ENCODE measurements at places on chromosomes 7 and 10.

DNA sequence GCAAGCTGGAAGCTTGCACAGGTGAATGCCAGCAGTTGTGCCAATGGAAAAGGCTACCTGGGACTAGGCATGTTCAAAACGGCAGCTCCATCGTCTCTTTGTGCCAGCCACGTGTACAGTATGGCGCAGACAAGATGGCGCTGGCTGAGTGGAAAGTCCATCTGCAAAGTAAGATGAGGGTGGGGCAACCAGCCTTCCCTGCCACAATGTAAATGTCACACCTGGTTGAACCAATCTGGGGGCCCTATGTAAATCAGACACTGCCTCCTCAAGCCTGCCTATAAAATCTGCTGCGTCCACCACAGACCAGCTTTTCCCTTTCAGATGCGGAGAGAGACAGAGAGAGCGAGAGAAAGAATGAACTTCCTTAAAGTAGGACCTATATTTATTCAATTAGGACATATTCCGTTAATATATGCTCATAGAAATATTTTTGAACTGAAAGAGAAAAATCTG is 18.5 kb upstream of the C7orf33 start:
- peak; percentile 5 for DNase-seq

DNA sequence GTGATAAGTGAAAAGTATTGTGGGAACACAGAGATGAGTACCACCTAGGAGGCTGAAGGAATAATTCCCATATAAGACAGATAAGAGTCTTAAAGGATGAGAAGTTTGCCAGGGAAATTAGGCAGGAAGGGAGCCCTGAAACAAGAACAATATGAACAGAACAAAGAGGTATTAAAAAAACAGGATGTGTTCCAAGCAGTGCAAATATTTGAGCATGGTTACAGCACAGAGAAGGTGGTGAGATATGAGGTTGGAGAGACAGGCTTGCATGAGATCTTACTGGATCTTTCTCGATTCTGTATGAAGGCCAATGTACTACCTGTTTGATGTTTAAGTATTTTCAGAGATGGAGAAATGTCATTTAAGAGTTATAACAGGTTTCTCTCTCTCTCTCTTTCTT is 20.3 kb downstream of the TAC1 start:
- no peak for DNase-seq

DNA sequence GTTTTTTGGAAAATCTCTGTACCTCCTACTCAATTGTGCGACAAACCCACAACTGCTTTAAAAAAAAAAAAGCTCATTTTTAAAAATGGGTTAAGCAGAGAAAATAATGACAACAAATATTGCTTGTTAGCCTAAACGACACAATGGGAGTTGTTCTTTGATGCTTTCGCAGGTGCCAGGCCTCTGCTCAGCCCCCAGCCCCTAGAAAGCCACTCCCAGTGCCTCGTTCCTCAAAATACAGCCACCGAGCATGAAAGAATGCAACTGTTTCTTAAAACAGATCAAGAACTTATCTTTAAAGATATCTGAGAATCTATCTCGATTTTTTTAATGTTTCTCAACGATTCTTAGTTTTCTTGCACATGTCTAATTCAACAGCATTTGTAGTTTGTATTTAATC is 85.2 kb upstream of the PFKP start:
- DNase-seq = no peak

DNA sequence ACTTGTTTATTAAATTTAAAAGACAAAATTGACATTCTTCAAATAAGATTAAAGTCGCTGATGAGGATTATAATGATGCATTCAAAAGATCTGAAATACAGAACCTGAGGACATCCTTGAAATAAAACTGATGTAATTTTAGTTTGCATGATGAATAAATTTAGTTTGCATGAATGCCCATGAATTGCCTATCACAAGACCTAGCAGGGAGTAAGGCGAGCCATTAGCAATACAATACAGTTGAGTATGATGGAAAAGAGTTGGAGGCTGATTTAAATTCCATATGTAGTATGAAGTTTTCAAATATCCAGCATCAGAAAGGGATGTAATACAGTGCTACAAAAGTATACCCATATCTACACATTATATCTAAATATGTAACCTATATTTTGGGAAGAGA is 321.3 kb downstream of the CACNA2D1 start:
- DNase-seq = no peak

GRCh38 chr7:72077786-72078185 is 334.4 kb downstream of the CALN1 start:
- DNase-seq = no peak

All from MM.1S (cell line).